ENCODE measurements at places on chromosomes 2 and 18. TPM values are rescaled to one million over a fixed set of nuclear protein-coding genes. Genes with fewer than 3 reads are reported as not detected.

- no peaks in the 10 kb centered on the region for H3K36me3 ChIP-seq
- no peak overlapping the region for H3K4me3 ChIP-seq
- no peaks in the 10 kb centered on the region for H3K27me3 ChIP-seq
- no peak for DNase-seq
- H3K27ac ChIP-seq = no peak overlapping the region
Measured at GRCh38 chr2:207929923-207930322, 95.4 kb downstream of the PLEKHM3 start.

GRCh38 chr2:127423478-127423843 is 5.2 kb downstream of the PROC start:
- H3K27me3 ChIP-seq = no peaks in the 10 kb centered on the region
- no peak overlapping the region for H3K4me3 ChIP-seq
- no peak overlapping the region for H3K27ac ChIP-seq
- no peaks in the 10 kb centered on the region for H3K4me1 ChIP-seq
- no peak for DNase-seq
- no peaks in the 10 kb centered on the region for H3K36me3 ChIP-seq

GRCh38 chr2:211061612-211062296 is 505.4 kb downstream of the CPS1 start:
- H3K27me3 ChIP-seq = no peaks in the 10 kb centered on the region
- H3K36me3 ChIP-seq = no peaks in the 10 kb centered on the region
- no peak overlapping the region for H3K4me3 ChIP-seq

GRCh38 chr2:109537565-109538222 is 76.1 kb downstream of the SEPTIN10 start:
- H3K27me3 ChIP-seq = no peaks in the 10 kb centered on the region
- no peaks in the 10 kb centered on the region for H3K4me1 ChIP-seq
- no peak overlapping the region for H3K4me3 ChIP-seq
- no peak overlapping the region for H3K27ac ChIP-seq
- H3K36me3 ChIP-seq = 0 out of 2 replicates have a peak, but pooled peaks cover 2% of the 10 kb centered on the region

DNA sequence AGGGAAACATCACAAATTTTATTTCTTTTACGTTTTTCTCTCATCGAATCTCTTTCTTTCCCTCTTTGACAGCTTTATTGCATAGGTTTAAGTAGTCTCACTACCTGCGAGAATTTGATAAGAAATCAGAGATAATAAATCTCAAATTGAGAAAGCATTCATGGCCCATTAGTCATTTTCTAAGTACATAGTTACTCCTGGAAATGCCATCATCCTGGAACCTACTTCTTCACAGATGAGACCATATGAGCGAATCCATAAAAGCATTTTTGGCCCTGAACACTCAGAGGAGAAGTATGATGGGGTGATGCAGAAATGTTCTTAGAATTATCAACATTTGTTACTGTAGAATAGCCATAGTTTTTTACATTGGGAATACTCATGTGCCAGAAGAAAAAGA is 138.0 kb upstream of the ARHGAP28 start:
- DNase-seq = no peak
- no peak overlapping the region for H3K4me3 ChIP-seq
- H3K36me3 ChIP-seq = no peaks in the 10 kb centered on the region
- no peaks in the 10 kb centered on the region for H3K27me3 ChIP-seq

GRCh38 chr18:76994086-76994654 is 138.4 kb downstream of the MBP start:
- no peaks in the 10 kb centered on the region for H3K4me1 ChIP-seq

DNA sequence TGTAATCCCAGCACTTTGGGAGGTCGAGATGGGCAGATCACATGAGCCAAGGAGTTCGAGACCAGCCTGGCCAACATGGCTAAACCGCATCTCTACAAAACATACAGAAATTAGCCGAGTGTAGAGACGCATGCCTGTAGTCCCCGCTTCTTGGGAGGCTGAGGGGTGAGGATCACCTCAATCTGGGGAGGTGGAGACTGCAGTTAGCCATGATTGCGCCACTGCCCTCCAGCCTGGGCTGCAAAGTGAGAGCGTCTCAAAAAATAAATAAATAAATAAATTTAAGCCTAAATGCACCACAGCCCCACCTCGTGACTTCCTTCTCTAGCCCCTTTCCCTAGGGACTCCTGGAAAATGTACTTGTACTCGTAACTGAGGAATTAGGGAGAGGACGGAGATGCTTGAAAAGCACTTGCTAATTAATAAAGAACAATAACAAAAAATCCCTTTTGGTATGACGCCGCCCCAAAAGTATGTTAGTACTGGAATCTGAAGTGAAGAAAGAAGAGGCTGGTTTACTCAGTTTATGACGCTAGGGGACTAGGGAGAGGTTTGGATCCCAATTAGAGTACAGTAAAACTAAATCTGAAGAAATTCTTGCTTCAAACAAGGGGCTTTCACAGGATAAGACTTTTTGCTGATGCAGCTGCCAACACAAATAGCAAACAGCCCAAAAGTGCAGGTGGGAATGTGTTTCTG is 887 bp upstream of the ZNF396 start:
- H3K27me3 ChIP-seq = no peaks in the 10 kb centered on the region
- H3K4me1 ChIP-seq = no peaks in the 10 kb centered on the region
- DNase-seq = no peak
- no peaks in the 10 kb centered on the region for H3K36me3 ChIP-seq
- H3K4me3 ChIP-seq = no peak overlapping the region

GRCh38 chr2:20582600-20583221 is 68.2 kb downstream of the HS1BP3 start:
- no peak overlapping the region for H3K4me3 ChIP-seq
- H3K4me1 ChIP-seq = peaks cover 51% of the 10 kb centered on the region
- H3K27ac ChIP-seq = no peak overlapping the region
- no peaks in the 10 kb centered on the region for H3K36me3 ChIP-seq
- no peaks in the 10 kb centered on the region for H3K27me3 ChIP-seq
- DNase-seq = no peak

GRCh38 chr2:145408980-145409379 is 889.1 kb upstream of the ZEB2 start:
- no peak overlapping the region for H3K27ac ChIP-seq
- no peaks in the 10 kb centered on the region for H3K27me3 ChIP-seq
- DNase-seq = no peak
- H3K4me3 ChIP-seq = no peak overlapping the region
- H3K36me3 ChIP-seq = no peaks in the 10 kb centered on the region

DNA sequence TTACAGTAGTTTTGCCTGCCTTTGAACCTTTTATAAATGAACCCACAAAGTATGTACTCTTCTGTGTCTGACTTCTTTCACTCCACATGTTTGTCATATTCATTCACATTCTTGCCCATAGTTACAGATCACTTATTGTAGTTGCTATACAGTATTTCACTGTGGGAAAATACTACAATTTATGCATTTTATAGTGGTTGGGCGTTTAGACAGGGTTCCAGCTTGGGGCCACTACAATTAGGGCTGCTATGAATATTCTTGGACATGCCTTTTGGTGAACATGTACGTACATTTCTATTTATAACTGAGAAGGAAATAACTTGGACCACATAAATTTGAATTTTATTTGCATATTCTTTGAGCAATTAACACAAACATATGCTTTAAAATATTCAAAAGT is 15.4 kb upstream of the PMAIP1 start:
- no peak for DNase-seq
- no peak overlapping the region for H3K4me3 ChIP-seq
- H3K27me3 ChIP-seq = no peaks in the 10 kb centered on the region
- no peaks in the 10 kb centered on the region for H3K36me3 ChIP-seq
- no peaks in the 10 kb centered on the region for H3K4me1 ChIP-seq

- H3K27me3 ChIP-seq = no peaks in the 10 kb centered on the region
- H3K4me1 ChIP-seq = peaks cover 5% of the 10 kb centered on the region
- no peaks in the 10 kb centered on the region for H3K36me3 ChIP-seq
- no peak overlapping the region for H3K27ac ChIP-seq
Measured at GRCh38 chr2:240501531-240501991, 56.2 kb downstream of the ANKMY1 start.

GRCh38 chr2:36965206-36965605 is 1.1 kb downstream of the STRN start:
- DNase-seq = no peak
- peak overlapping the region; percentile 34 for H3K27ac ChIP-seq
- peak overlapping the region; percentile 94 for H3K4me3 ChIP-seq
- no peaks in the 10 kb centered on the region for H3K27me3 ChIP-seq
- peaks cover 4% of the 10 kb centered on the region for H3K36me3 ChIP-seq

DNA sequence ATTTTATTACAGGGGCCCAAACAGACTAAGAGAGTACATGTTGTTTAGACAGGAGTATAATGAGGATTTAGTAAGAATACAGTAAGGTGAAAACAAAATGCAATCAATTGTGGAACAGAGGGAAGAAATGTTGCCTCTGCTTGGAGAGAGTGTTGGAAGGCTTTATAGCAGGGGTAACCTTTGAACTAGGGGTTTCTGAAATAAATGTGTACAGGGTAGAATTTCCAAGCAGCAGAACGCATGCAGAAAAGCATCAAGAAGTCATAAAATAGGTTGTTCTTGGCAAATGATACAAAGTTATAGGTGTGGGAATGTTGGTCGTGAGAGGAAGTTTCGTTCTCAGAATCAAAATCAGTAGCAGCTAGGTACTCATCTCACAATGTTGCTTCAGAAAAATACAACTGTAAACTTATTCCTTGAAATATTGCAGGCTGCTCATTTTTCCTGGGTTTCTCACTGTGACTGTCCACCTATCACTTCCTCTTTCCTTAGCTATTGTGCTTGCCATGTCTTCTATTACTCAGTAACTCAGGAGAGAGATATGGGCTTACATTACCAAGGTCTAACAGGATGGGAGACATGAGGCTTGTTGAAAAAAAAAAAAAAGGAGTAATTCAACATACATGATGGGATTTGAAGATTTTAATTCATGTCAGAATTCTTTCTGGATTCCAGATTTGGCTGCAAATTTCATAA is 17.1 kb upstream of the HNMT start:
- no peaks in the 10 kb centered on the region for H3K4me1 ChIP-seq
- no peaks in the 10 kb centered on the region for H3K27me3 ChIP-seq
- DNase-seq = no peak
- no peaks in the 10 kb centered on the region for H3K36me3 ChIP-seq
- no peak overlapping the region for H3K27ac ChIP-seq

GRCh38 chr2:148935791-148936190 is 60.8 kb downstream of the KIF5C start:
- DNase-seq = no peak
- peaks cover 6% of the 10 kb centered on the region for H3K4me1 ChIP-seq
- H3K36me3 ChIP-seq = no peaks in the 10 kb centered on the region

DNA sequence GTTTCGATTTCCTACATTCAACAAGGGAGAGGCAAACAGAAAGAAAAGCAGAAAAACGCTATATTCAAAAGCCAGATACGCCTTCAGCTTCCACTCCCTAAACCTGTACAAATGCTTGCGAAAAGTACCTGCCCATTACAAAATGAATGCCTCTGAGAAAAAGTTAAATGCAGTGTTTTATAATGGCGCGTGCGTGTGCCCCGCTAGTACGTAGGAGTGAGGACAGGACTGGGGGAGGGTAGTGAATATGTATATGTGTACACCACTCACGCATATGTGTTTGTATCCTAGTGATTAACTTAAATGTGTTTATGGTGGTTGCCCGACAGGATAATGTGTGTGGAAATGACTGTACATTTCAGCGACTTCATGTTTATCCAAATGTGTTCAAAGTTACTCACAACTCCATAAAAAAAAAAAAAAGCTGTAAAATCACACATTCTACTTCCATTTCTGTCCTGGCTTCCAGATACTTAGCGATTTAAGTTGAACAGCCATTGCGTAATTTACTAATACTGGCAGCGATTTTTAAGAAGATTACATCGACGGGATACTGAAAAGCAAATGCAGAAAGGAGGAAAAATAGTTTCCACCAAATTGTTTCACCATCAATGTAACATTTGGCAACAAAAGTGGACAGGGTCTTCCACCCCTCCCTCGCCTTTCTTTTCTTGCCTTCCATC is 1.3 kb downstream of the NEUROD1 start:
- H3K4me3 ChIP-seq = no peak overlapping the region
- no peak overlapping the region for H3K27ac ChIP-seq
- no peaks in the 10 kb centered on the region for H3K4me1 ChIP-seq
- DNase-seq = no peak
- no peaks in the 10 kb centered on the region for H3K36me3 ChIP-seq
- H3K27me3 ChIP-seq = no peaks in the 10 kb centered on the region

DNA sequence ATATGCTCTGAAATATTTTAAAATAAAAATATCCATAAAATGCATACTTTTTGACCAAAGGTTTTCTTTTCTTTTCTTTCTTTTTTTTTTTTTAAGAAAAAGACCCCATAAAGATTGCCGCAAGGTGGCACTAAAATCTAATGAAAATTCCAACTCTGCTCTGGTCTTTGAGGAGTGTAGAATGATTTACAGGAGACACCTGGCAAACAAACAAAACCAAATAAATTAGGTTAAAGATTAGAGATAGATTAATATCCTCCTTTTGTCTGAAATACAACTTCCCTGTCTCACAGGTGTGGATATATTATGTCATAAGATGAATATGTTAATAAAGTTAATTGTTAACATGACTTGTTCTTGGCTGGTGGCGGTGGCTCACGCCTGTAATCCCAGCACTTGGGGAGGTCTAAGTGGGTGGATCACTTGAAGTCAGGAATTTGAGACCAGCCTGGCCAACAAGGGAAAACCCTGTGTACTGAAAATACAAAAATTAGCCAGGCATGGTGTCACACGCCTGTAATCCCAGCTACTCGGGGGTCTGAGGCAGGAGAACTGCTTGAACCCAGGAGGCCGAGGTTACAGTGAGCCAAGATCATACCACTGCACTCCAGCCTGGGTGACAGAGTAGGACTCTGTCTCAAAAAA is 3.5 kb upstream of the RHOB start:
- DNase-seq = peak; percentile 79
- no peaks in the 10 kb centered on the region for H3K27me3 ChIP-seq
- peak overlapping the region; percentile 0 for H3K27ac ChIP-seq
- H3K4me3 ChIP-seq = no peak overlapping the region
- peaks cover 7% of the 10 kb centered on the region for H3K36me3 ChIP-seq
- H3K4me1 ChIP-seq = peaks cover 25% of the 10 kb centered on the region

GRCh38 chr2:185316383-185316782 is 422.2 kb upstream of the FSIP2 start:
- H3K27ac ChIP-seq = no peak overlapping the region
- H3K4me3 ChIP-seq = no peak overlapping the region
- H3K27me3 ChIP-seq = no peaks in the 10 kb centered on the region
- no peaks in the 10 kb centered on the region for H3K4me1 ChIP-seq

GRCh38 chr18:75656035-75656434 is 228.5 kb upstream of the SMIM21 start:
- no peaks in the 10 kb centered on the region for H3K36me3 ChIP-seq
- H3K27ac ChIP-seq = no peak overlapping the region

GRCh38 chr2:136131961-136132824 is 14.2 kb upstream of the CXCR4 start:
- no peaks in the 10 kb centered on the region for H3K36me3 ChIP-seq
- no peak overlapping the region for H3K4me3 ChIP-seq
- H3K27ac ChIP-seq = no peak overlapping the region
- peaks cover 12% of the 10 kb centered on the region for H3K4me1 ChIP-seq
- H3K27me3 ChIP-seq = no peaks in the 10 kb centered on the region

- H3K27ac ChIP-seq = no peak overlapping the region
- no peaks in the 10 kb centered on the region for H3K27me3 ChIP-seq
- peaks cover 11% of the 10 kb centered on the region for H3K4me1 ChIP-seq
- no peak for DNase-seq
- no peaks in the 10 kb centered on the region for H3K36me3 ChIP-seq
Measured at GRCh38 chr2:186569897-186570296, 20.0 kb upstream of the ITGAV start.

L3MBTL4 gene
- total RNA-seq = not detected

KIF1A gene
- total RNA-seq = 4.0 TPM

TMEM200C gene
- not detected for total RNA-seq

CCNYL1 gene
- total RNA-seq = 6.5 TPM

USP14 gene
- 23.1 TPM for total RNA-seq

IL1B gene
- total RNA-seq = not detected

HK2 gene
- 38.4 TPM for total RNA-seq

NDC80 gene
- total RNA-seq = 77.5 TPM

CTNNA2 gene
- not detected for total RNA-seq

CFAP65 gene
- not detected for total RNA-seq

FZD7 gene
- total RNA-seq = 10.0 TPM

CCDC68 gene
- total RNA-seq = not detected

SP9 gene
- 4.1 TPM for total RNA-seq

DSC3 gene
- not detected for total RNA-seq

C2orf78 gene
- total RNA-seq = not detected
